ENCODE measurements at places on chromosomes 6 and 20.

DNA sequence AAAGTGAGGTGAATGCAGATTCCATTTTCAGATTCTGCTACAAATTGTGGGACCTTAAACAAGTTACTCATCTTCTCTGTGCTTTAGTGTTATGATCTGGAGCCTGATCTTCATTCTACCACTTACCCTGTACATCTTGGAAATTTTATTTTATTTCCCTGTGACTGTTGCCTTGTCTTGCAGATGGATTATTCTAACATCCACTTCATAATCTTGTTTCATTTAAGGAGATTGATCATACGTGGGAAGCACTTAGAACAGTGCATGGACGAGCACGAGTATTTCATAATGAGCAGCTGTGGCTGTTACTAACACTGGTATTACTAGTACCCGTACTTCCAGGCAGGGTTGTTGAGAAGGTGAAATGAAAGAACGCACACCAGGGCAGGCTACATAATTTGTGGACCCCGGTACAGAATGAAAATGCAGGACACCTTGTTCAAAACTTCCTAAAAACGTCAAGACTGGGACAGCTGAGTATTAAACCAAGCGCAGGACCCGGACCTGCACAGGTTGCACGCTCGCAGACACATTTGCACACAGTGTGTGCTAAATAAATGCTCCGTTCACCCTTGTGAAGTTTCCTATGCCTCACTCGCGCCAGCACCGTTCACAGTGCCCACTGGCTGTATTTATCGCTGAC lies 535 bp upstream of the CCDC170 start:
- DNase-seq: no peak

DNA sequence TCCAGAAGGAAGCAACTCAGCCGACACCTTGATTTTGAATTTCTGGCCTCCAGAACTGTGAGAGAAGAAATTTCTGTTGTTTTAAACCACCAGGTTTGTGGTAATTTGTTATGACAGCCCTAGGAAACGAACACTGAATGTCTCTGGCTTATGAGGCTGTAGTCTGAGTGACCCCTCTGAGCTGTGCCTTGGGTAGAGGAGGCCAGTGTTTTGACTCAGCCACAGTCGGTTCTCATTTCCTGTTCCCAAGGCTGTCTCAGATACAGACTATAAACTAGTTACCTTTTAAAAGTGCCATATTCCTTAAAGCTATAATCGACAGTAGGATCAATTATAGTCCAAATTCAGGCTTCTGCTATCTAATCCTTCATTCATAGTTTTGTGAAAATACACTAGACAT lies 391.2 kb upstream of the MAP3K7 start:
- DNase-seq: no peak

- DNase-seq: no peak
Measured at GRCh38 chr6:157099912-157100593, 223.3 kb downstream of the TMEM242 start.

GRCh38 chr6:158150701-158151100 lies 17.4 kb downstream of the SERAC1 start:
- DNase-seq: no peak
